ENCODE measurements at places on chromosomes 6 and 20.

DNA sequence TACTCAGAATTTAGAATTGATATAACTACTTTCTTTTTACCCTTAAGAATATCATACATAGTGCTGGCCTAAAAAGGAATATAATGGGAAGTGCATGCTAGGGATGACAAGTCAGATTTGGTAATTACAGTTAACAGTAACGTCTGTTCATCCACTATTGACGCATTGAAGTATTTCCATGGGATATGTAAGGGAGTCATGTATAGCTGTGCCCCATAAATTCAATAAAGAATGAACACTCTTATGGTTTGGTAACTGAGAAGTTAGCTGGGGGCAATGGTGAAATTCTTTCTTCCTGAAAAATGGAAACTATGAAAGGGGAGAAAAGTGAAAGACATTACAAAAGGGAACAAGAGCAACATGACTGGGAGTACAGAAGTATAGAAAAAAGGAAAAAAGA, 2.6 kb upstream of the COL19A1 start:
- no peak for DNase-seq

GRCh38 chr20:13340088-13340487, 119.0 kb downstream of the ISM1 start:
- DNase-seq = no peak

GRCh38 chr6:25296217-25296905, 17.2 kb downstream of the CARMIL1 start:
- DNase-seq = no peak

DNA sequence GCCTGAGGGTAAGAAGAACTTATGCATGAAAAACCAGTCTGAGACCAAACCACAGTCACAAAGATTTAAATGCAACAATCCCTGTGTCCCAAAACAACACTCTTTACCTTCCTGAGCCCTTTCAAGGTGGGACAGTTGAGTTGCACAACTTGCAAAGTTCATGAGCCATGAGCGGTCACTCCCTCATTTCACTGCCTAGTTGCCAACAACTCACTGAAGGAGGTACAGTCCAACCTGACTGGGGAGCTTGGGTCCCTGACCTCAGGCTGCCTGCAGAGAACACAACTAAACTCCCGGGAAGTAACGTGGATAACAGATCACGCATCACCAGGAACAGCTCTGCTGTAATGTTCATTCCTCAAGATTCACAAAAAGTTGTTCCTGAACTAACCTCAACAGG, 69.4 kb downstream of the MBOAT1 start:
- no peak for DNase-seq

GRCh38 chr20:6868861-6869260, 101.4 kb downstream of the BMP2 start:
- no peak for DNase-seq

GRCh38 chr6:11854408-11855165, 76.0 kb upstream of the ADTRP start:
- peak; percentile 86 for DNase-seq

GRCh38 chr6:6152060-6152459, 145.3 kb upstream of the NRN1 start:
- no peak for DNase-seq

DNA sequence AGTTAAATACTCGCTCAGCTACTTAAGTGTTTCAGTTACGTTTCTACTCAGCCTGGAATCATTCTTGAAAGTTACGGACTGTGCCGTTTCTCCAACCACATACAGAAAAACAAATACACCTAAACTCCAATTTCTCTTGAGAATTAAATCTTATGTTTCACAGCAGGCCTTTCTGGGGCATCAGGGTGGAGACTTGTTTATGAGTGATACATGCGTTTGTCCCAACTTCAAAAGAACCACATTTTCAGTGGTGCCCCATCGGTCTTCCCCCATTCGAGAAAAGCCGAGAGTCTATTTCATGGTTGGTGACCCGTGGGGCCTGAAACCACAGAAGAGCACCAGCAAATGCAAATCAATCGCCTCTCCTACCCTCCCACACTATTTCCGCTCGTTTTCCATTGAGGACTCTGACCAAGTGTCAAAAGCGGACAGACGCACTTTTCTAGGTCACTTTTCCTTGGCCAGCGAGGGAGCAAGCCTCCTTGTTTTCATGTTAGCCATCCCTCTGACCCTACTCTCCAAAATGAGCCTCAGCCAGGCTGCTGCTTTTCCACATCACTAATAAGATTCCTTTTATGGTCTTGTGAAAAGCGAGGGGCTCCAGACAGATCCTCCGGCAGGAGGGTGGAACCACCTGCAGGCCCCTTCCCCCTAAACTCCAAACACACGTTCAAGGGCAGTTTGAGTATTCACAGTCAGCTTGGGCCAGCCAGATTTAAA, 3.1 kb downstream of the JAG1 start:
- DNase-seq = no peak

- DNase-seq = no peak
Measured at GRCh38 chr6:28480253-28480932, 35.2 kb downstream of the GPX6 start.

DNA sequence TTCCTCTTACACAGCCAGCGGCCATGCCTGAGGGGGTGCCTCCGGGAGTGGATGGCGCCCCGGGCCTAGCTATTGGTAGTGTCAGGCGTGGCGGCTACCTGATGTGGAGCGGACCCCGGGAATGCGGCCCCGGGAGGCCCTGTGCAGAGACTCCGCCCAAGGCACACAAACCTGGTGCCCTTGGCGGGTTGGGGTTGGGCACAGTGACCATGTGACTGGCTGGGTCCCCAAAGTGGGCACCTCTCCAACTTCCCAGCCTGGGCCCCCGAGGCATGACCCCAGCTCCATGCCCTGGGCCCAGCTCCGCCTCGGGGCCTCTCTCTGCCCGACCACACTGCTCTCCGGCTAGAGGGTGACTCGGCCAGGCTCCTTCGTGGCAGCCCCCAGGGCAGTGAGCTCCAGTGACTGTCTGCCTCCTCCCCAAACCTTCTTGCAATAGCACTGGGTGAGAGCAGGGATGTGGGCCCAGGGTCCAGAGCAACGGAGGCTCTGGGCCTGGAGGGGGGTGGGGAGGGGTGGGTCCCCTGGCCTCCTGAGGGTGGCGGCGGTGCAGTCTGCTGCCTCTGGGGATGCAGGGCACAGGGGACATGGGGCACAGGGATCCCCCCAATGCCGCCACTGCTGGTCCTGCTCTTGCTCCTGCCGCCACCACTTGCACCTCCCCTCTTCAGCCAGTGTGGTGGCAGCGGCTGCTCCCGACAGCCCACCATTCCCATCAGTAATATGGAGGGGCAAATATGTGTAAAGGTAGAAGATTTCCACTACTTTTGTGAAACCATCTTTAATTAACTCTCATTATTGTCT, 942.9 kb upstream of the EPHA7 start:
- DNase-seq = no peak
